Stimulated activated CD8-positive, alpha-beta memory T cell treated with anti-CD3 and anti-CD28 coated beads, Interleukin-7, amount 100 ng/mL, for 1 hour (primary cell): ENCODE measurements at places on chromosomes 5 and 9.

DNA sequence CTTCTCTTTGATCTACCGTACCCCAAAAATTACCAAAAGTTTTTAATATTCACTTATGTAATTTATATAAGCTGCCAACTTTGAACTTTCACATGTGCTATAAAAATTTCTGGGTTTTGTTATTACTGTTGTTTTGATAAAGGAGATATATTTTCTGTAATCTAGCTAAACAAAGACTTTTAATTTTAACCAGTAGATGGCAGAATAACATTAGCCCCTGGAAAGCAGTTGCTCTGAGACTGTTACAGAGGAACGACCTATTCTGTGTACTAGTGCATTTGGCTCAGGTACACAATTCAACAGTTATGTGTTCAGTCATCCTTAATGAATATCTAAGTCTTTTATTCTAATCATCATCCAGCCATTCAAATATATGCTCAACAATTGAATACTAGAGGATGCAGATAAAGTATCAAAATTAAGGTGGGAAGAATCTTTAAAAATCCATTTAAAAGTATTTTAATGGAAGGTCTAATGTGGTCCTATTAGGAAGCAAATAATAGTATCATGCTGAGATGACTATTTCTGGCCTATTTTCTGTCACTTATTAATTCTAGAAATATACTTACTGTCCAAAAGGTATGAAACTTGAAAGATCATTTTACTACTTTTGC lies 8.6 kb downstream of the KLHL9 start:
- no peak for DNase-seq

DNA sequence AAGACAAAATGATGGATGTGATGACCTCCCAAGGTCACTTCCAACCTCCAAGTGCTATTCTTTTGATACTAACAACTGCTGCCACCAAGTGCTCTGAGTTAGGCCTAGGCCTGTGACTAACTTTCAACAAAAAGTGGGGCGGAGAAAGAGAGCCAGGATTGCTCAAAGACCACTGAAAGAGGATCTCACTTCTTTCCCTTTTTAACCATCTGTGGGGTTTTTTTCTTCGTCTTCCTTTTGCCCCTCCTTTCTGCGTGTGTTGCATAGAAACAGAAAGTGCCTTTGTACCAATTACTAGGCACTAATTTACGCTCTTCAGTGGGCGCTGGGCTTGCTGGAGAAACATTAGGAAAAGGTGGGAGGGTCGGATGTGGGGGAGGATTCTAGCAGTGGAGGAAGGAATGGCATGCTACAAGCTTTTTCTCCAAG lies 8.0 kb downstream of the KLF9 start:
- DNase-seq: no peak

DNA sequence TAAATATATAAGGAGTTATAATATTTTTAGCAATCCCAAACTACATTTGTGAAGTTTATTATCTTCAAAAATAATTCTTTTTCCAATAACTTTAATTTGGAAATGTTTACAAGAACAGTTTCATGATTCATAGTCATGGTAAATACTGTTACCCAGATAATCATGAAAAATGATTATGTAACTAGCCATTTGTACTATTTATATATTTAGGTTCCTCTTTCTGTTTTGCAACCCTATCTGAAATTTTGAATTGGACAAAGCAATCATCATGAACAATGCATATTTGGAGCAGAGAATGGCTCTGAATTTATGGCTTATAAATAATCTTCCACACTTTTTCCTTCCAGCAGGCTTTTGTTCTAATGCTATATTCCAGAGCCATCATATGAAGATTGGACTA lies 499.7 kb downstream of the SLCO4C1 start:
- DNase-seq: no peak

GRCh38 chr5:169918228-169918627 lies 62.1 kb downstream of the INSYN2B start:
- no peak for DNase-seq

DNA sequence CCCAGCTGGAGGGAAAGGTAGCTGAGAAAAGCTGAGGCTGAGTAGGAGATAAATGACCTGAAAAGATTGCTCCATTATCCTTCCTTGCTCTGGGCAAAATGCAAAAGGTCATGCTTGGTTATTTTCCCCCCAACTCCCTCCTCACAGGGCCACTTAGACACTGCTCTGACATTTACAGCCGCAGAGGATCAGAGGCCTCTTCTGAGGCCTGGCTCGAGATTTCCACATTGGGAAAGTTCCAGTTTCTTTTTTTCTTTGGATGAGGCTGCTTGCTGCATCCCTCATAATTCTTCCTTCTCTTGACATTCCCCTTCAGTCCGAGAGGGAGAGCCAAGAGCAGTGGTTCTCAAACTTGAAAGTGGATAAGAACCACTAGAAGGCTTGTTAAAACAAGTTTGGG lies 60.1 kb upstream of the HSPA9 start:
- DNase-seq: no peak

DNA sequence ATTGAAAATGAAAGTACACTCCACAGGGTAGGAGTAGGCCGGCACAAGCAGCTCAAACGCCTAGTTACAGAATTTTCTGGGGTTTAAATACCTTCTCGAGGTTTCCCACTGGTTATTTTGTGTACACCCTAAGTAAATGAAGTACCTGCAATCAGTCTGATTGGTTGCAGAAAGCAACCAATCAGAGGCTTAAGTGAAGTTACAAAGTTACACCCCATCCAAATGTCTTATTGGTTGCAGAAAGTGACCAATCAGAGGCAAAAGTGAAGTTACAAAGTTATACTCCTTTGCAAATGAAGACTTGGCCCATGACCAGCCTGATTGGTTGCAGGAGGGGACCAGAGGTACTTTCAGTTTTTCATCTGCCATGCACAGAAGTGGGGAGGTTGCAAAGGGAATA lies 33.2 kb upstream of the ERAP2 start:
- DNase-seq: no peak

GRCh38 chr5:157562111-157562581 lies 13.4 kb downstream of the ADAM19 start:
- no peak for DNase-seq

DNA sequence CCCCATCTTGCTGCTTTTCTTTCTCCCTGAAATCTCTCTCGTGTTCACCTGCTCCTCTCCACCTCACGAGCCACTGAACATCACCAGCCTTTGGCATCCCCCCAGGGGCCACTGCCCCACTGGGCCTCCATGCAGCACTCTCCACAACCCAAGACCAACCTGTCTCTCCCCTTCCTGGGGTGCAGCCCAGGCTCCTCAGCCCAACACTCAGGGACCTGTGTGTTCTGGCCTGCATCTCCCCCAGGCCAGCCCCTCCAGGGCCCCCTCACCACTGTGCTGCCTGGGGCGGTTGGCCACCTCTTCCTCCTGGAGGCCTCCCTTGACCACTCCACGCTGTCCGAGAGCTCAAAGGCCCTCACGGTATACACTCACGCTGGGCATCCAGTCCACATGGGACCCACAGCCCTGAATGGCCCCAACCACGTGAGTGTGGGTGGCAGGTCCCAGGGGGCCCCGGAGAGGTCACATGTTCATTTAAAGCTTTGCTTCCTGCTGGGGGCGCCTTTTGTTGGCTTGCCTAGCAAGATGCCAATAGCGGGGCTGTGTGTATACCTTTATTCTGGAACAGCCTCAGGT lies 453 bp upstream of the DOK3 start:
- DNase-seq: no peak

DNA sequence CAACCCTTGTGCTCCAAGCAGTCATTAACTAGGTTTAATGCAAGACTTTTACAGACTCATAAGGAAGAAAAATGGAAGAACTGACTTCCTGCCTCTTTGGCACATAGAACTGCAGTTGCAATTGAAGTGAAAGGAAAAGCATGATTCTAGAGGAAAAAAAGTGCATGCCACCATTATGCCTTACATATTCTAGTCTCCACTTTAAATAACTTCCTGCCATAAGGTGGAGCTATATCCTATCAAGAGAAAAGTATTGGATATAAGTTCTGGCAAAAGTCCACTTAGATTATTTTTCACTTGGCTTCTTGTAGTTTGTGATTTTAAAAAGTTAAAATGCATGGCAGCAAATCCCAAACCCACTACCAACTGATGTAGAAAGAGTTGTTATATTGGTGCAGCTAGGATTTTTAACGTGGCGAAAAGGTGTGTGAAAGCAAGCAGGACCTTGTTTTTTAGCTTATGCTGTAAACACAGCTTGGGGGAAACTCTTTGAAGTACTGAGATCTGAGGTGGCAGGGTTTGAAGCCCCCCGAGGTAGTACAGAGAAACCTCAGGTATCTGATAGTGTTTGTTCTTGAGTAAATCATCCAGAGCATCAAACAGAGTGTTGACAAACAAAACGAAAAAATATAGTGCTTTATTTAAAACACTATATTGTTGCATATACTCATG lies 117.9 kb downstream of the ANXA1 start:
- no peak for DNase-seq

GRCh38 chr5:171926311-171926710 lies 80.1 kb downstream of the FBXW11 start:
- no peak for DNase-seq

DNA sequence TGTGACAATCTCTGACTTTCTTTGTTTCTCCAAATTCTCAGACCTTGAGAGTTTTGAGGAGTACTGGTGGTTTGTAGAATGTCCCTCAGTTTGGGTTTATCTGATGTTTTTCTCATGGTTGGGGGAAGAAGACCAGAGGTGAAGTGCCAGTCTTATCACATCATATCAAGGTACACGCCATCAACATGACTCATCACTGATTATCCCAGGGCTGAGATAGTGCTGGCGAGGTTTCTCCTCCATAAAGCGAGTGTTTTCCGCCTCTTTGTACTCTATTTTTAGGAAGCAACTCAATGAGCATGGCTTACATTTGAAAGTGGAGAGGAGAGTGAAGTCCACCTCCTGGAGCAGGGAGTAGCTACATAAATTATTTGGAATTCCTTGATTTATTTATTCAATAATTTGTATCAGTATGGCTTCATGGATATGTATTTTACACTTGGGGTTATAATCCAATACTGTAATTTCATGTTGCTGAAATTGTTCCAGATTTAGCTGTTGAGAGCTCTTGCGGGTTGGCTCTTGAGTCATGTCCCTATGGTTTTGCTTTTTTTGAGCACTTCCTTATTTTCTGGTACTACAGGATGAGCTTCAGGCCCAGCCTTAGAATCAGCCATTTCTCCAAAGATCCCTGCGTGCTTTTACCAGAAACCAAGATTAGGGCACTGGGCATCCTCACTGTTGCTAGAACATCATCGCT lies 23.9 kb downstream of the DCANP1 start:
- no peak for DNase-seq

- no peak for DNase-seq
Observed at GRCh38 chr9:89139455-89139854, 39.2 kb downstream of the SHC3 start.

DNA sequence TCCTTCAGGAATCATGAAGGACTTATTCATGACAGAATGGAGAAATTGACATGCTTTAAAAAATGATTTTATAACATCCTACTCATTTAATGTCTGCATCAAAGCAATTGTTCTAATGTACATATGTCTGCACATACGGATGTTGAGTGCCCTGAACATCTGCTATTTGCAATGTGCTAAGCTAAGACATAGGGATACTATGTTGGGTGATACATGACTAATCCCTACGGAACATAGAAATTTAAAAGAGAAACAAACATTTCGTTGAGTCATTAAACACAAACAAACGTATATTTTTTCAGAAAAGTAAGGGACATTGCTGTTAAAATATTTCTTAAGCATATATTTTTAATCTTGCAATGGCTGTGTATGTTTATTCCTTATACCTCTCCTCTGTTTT lies 686.5 kb upstream of the ADAMTS16 start:
- DNase-seq: no peak

GRCh38 chr9:113375057-113376023 lies 1.4 kb downstream of the HDHD3 start:
- no peak for DNase-seq

GRCh38 chr5:141439411-141440141 lies 9.3 kb downstream of the PCDHGA12 start:
- no peak for DNase-seq

DNA sequence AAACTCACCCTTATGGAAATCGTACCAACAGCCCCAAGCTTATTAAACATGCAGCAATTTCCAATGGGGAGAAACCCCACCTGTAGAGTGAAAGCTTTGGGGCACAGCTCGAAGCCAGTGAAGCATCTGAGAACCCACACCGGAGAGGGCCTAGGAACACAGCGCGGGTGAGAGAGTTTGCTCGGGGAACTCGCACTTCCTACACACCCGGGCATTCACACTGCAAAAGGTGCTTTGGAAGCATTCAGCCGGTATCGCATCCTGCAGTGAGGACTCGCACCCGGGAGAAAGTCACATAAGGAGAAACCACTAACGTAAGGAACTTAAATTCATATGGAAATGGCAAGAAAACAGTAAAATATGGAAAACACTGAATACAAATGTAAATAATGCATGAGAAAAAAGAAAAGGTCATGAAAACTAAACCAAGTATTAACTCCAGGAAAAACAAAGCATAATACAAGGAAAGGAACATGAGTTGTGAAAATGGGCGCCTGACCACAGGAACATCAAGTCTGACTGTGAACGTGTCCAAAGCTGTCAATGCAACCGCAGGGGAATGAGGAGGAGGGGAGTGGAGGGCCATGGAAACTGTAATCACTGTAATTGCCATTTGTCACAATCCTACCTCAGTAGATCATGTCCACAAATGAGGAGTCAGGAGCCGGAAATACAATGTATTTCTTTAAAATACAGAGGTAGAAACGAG lies 28.7 kb downstream of the CAMSAP1 start:
- no peak for DNase-seq

GRCh38 chr5:95447961-95448360 lies 56.8 kb downstream of the FAM81B start:
- DNase-seq: no peak
